ENCODE measurements at places on chromosomes 2 and 18.

DNA sequence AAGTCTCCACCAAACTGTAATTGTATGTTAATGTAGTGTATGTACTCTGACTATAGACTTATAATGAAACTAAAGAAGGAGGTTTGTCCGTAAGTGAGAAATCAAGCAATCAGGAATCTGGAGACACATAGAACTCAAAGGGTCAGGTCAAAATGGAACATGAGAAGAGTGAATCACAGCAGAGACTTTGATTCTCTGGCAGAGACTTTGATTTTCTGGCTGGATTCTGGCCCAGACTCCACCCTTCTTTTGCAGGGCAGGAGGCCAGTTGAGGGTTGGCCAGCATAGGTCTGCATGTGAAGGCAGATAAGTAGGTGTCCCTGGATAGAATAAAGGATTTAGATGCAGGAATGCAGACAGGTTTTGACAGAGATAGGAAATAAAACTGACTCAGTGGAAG is 11.0 kb upstream of the NCKAP5 start:
- DNase-seq, result no peak

DNA sequence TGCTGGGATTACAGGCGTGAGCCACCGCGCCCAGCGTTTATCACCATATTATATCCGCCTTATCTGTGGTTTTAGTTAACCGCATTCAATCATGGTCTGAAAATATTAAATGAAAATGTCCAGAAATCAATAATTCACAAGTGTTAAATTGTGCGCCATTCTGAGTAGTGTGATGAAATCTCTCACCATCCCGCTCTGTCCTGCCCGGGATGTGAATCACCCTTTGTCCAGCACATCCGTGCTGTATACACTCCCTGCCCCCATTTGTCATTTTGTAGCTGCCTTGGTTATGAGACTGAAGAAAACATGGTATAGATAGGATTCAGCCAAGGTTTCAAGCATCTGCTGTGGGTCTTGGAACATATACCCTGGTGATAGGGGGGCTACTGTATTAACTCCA is 70.7 kb downstream of the TIMM21 start:
- no peak for DNase-seq

DNA sequence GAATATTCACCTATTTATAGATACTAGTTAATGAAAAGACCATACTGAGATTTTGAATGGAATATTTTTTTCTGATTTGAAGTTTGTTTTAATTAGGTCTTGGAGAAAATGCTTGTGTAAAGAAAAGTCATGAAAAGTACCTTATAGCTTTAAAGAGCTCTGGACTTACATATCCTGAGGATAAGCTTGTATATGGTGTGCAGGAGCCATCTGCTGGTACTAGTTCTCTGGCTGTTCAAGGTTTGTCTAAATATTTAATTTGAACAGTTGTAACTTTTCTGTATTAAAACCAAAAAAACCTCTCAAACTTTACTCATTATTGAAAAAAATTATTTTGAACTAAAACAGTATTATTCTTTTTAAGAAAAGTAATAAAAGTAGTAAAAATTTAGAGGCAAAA is 50.1 kb downstream of the UBR3 start:
- DNase-seq, result no peak

GRCh38 chr2:23588508-23589201 is 203.7 kb downstream of the KLHL29 start:
- DNase-seq, result no peak

DNA sequence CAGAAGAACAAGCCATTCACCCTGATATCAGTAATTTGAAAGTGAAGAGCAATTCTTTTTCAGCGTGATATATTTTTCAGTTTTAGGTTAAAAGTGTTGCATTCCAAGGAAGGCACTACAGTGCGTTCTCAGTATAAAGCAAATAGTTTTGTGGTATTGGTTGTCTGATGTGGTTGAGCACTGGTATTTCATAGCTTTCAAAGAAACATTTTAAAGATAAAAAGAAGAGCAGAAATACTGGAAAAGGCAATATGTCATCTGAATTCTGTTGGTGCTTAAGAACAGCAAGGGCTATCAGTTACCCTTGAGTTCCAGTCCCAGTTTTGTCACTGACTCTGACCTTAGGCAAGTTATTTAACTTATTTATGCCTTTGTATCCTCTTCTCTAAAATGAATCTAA is 191.6 kb downstream of the BABAM2 start:
- DNase-seq, result no peak

GRCh38 chr2:182015334-182016109 is 29.9 kb downstream of the PPP1R1C start:
- DNase-seq, result no peak

DNA sequence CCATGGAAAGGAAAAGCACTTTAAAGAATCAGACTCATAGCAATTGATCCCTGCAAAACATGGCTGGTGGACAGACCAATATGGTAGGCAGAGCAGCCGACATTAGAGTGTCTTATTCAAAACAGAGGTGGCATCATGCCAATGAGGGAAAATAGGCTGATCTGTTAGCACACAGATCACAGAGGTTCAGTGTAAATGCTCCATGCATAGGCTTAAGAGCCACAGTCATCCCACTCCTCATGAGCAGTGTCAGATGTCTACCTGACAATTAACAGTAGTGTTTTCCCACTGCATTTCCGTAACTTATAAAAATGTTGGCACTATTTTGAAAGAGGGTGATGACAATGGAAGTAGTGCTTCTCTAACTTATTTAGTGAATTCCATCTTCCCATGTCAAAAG is 86.7 kb downstream of the SPATS2L start:
- DNase-seq, result no peak

DNA sequence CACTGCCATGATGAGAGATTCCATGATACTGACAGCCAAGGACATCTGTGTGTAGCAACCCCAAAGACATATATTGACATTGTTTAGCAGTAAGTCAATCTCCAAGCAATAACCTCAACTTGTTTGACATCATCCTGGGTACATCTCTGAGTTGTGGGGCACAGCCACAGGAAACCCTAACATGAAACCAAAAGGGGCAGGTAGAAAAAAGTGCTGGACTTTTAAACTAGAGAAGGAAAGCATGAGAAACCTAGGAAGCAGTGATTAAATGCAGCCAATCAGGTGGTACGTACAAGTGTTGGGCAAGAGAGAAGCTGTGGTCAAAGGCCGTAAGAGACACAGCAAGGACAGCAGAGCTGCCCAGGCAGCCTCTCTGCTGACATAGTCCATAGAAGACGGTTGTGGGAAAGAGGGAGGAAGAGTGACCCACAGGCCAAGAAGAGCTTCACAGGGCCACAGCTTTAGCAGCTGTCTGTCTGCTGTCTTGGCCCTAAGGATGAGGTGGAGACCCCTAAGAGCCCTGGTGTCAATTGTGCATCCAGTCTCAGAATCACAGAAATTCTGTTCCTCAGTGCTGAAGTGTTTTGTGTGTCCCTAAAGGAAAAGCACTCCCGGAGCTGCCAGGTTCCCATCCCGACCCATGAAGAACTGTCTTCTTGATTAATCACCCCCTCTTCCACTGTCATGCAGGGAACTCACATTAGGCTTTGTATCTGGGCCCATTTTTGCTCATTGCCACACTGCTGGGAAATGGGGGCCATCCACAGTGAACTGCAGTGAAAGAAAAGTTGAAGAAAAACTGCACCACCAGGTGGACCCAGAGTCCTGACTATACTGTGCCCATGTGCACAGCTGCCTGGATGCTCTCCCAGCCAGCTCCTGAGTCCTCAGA is 25.4 kb upstream of the CHN1 start:
- DNase-seq, result no peak

GRCh38 chr2:241768850-241769249 is 7.8 kb upstream of the GAL3ST2 start:
- DNase-seq, result no peak

- no peak for DNase-seq
These were observed 1.6 kb upstream of the ELOA2 start for GRCh38 chr18:47036927-47037578.

- no peak for DNase-seq
These were observed 76.4 kb downstream of the RHOB start for GRCh38 chr2:20523073-20523798.

- DNase-seq, result no peak
These were observed 544 bp downstream of the ADRA2B start for GRCh38 chr2:96115631-96116423.

GRCh38 chr2:105406221-105406620 is 7.4 kb upstream of the FHL2 start:
- no peak for DNase-seq

- DNase-seq, result no peak
These were observed 100.5 kb upstream of the MGAT5 start for GRCh38 chr2:134153294-134153880.

- no peak for DNase-seq
These were observed 1579.7 kb upstream of the SLC39A10 start for GRCh38 chr2:194077366-194077765.

DNA sequence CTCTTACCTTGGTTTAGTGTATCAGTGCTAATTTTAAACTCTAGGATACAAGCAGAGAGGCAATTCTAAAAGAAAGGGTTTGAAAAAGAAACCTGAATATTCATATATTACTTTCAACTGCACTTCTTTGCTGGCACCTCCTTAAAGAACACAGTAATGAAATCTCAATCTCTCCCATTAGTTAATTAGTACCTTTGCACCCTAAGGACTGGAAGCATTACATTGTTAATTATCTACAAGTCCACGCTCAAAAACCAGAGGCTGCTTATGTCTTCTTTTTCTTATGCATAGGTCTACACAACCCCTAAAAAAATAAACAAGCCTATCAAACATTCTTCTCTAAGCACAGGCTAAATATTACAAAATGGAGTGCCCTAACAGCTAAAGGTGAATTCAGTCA is 20.2 kb downstream of the EPHA4 start:
- no peak for DNase-seq

- DNase-seq, result no peak
These were observed 364.7 kb downstream of the ERBB4 start for GRCh38 chr2:212173756-212174510.

DNA sequence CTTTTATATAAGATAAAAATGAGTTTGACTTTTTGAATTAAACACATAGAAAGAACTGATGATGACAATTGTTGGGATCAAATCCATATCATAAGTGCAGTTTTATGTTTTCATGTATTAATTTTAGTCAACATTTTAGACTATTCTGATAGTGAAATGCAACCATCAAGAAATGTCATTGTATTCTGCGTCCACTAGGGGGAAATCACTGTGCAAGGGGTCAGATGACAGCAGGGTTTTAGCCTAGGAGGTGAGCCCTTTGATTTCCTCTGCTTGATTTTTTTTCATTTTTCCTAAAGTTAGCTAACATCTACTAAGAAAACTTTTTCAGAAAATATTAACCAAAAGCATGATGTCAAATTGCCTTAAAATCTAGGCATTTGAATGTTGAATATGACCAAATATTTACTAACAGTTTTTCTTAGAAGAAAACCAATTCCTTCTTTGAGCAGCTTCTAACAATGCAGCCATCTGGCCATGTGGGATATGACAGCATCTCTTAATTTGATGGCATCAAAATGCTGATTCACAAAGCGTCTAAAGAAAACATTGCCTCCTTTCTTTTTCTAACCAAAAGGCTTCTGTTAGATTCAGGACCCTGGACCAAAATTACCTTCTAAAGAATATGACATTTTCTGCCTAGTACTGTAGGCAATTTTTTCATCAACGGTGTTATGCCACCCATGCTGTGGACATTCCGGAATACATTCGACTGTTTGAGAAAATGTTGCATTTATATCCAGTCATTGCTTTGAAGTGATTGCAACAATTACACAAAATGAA is 141.5 kb downstream of the SPHKAP start:
- DNase-seq, result peak; percentile 7

DNA sequence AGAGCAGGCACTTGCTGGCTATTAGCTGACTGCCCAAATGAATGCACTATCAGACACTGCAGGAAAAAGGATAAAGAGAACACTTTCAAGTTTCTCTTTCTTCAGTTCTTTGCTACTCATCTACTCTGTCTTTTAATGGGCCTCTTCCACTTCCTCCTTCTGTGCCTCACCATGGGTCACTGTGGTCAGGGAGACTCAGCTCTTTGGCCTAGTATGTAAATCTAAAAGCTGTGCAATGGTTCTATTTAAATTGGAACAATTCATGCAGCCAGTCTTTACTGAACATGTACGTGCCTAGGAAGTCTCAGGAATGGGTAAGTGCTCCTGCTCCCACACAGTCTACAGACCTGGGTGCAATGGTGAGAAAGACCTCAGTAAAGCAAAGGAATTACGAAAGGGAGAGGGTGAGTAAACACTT is 79.1 kb upstream of the DNMT3A start:
- DNase-seq, result no peak

DNA sequence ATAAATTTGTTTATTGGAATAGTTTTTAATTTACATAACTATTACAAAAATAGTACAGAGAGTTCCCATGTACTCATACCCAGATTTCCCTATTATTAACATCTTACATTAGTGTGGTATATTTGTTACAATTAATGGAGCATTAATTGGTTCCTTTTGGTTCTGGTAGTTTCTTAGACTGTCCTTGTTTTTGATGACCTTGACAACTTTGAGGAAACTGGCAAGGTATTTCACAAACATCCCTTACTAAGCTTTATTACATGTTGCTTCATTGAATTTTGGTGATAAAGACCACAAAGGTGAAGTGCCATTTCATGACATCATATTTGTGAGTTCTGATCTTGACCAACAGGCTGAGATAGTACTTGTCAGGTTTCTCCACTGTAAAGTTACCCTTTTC is 379.0 kb upstream of the GCFC2 start:
- no peak for DNase-seq

DNA sequence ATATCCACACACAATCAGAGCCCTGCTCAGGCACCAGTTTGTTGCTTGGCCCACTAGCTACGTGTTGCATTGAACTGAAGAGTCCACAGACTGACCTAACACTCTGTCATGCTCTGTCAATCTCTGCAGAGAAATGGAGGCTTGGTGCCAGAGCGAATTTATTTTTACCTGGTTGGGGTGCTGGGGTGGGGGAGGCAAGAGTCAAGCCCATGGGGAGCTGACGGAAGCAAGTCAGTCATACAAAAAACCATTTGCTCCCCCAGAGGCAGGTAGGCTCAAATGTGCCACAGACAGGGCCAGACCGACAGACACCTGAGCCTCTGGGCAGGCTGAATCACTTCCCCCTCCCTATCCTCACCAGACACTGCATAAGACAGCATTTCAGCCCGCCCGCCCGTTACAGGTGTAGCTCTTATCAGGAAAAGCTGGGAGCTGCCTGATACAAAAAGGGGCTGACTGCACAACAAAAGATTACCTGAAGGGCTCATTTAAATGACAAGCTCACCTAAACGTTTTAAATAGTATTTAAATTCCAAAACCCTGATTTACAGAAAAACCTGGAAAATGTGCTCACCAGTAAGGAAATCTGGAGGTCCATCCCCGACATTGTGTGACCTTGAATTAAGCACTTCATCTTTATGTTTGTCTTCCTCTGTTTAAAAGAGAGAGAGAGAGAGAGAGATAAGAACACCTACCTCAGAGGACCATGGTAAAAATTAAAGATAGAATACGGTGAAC is 2.1 kb upstream of the PCBP1 start:
- no peak for DNase-seq

DNA sequence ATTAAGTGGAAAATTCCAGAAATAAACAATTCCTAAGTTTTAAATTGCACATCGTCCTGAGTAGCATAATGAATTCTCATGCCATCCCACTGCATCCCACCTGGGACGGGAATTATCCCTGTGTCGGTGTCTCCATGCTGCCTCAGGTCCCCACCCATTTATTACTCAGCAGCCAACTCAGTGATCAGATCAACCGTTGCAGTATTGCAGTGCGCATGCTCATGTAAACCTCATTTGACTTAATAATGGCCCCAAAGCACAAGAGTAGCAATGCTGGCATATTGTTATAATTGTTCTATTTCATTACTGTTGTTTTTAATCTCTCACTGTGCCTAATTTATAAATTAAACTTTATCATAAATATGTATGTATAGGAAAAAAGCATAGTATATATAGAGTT is 214.4 kb downstream of the METTL4 start:
- no peak for DNase-seq

- DNase-seq, result no peak
These were observed 39.0 kb upstream of the MARCO start for GRCh38 chr2:118903029-118903351.

GRCh38 chr2:231241755-231242507 is 43.5 kb downstream of the ARMC9 start:
- DNase-seq, result no peak

Data from GM19239 (cell line).